ENCODE measurements at places on chromosomes 1 and 21. TPM values are rescaled to one million over a fixed set of nuclear protein-coding genes. Genes with fewer than 3 reads are reported as not detected.
A peak's percentile ranks its signal among the peaks of the same experiment; 100 is the strongest.

GSTM1 gene
- total RNA-seq = 50.3 TPM

DNA sequence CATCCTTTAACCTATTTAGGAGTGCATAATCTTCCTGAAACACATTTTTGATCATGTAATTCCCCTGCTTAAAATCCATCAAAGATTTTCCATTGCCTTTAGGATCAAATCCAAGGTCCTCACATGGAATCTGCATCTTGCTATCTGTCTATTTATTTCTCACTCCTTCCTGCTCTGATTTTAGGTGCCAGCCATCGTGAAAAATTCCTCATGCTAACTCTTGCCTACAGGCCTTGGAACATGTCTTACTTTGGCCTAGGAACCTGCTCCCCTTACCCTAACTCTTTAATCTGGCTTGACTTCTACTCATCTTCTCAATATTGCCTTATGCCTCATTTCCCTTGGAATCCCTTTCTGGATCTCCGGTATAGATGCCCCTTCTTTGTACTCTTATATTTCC, 1074.3 kb downstream of the TTLL7 start:
- H3K27me3 ChIP-seq = no peaks in the 10 kb centered on the region
- no peaks in the 10 kb centered on the region for H3K36me3 ChIP-seq
- no peaks in the 10 kb centered on the region for H3K4me1 ChIP-seq

SLC1A7 gene
- not detected for total RNA-seq

- no peaks in the 10 kb centered on the region for H3K27me3 ChIP-seq
- no peak overlapping the region for H3K27ac ChIP-seq
- no peak overlapping the region for H3K4me3 ChIP-seq
- no peak for DNase-seq
Observed at GRCh38 chr1:223651291-223651991, 14.1 kb downstream of the CAPN8 start.

DNA sequence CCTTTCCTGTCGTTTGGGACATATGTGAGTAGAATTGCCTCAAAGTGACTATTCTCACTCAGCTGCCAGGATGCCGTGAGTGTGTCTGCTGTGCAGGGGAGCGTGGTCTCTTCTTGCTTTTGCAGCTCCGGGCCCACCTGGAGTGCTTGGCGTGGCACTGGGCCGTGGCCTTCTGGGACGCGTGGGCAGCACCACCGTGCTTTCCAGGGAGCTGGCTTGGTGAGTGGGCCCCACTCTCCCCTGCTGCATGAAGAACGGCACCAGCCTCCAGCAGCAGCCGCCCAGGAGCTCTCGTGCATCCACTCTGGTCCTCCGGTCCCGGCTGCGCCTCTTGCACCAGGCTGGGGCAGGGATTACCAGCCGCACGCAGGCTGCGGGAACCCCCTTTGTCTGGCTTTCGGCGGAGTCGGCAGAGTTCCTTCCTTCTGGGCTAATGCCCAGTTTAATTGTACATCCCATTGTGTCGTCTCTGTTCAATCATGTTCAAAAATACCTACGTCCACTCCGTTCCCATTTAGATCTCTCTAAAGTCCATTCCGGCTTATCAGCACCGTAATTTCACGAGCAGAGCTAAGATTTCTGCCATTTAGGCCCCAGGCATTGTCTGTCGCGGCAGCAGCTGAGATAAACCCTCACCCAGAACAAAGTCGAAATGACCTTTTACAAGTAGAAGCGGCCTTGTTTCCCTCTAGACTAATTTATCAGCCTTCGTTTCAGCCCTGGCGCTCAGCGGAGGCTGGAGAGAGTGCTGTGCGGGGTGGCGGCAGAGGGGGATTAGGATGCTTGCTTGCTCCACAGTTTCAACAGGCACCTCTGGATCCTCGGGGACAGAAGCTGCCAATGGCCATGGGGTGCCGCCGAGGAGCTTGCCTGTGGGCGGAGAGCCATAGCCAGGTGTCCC, 129.6 kb downstream of the PRDM16 start:
- DNase-seq = no peak
- no peaks in the 10 kb centered on the region for H3K36me3 ChIP-seq
- no peaks in the 10 kb centered on the region for H3K27me3 ChIP-seq
- H3K4me3 ChIP-seq = no peak overlapping the region
- no peak overlapping the region for H3K27ac ChIP-seq

- H3K4me3 ChIP-seq = no peak overlapping the region
- no peaks in the 10 kb centered on the region for H3K27me3 ChIP-seq
- DNase-seq = no peak
- H3K36me3 ChIP-seq = no peaks in the 10 kb centered on the region
- H3K4me1 ChIP-seq = no peaks in the 10 kb centered on the region
- H3K27ac ChIP-seq = no peak overlapping the region
Observed at GRCh38 chr1:59427155-59427554, 130.3 kb downstream of the FGGY start.

AK5 gene
- total RNA-seq = 13.9 TPM

DNA sequence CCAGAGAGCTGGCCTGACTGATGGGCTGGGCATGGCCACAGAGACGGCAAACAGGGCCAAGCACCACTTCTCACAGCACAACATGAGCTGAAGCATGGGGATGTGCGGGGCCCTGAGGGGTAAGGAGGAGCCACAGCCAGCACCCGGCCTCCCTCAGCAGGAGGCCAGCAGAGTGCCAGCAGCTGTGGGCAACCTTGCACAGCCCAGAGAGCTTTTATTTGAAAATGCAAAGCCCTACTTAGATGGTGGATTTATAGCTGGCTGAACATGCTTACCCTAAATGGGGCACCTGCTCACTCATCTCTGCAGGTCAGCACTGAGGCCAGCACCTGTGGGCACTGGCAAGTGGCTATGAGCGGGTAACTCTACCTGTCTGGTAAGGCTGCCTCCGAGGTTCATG, 44.1 kb downstream of the SLC66A1 start:
- DNase-seq = no peak
- peaks cover 68% of the 10 kb centered on the region for H3K36me3 ChIP-seq
- no peak overlapping the region for H3K27ac ChIP-seq
- H3K27me3 ChIP-seq = no peaks in the 10 kb centered on the region

DNA sequence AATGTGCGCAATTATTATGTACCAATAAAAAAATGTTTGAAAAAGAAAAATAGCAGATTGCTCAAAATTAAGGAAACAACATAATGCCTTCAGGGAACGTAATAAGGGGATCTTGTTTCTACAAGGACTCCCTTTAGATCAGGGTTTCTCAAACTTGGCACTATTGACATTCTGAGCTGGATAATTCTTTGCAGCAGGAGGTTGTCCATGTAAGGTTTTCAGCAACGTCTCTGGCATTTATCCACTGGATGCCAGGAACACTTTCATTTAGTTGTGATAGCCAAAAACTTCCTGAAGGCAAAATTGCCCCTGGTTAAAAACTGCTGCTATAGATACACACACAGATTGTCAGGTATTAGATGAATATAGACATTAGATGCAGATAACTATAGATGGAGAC, 666.7 kb upstream of the ADAMTS5 start:
- H3K4me1 ChIP-seq = no peaks in the 10 kb centered on the region
- no peaks in the 10 kb centered on the region for H3K27me3 ChIP-seq

ERVH48-1 gene
- 0.90 TPM for total RNA-seq

- no peak overlapping the region for H3K27ac ChIP-seq
- H3K4me3 ChIP-seq = no peak overlapping the region
- no peaks in the 10 kb centered on the region for H3K4me1 ChIP-seq
- no peaks in the 10 kb centered on the region for H3K36me3 ChIP-seq
Observed at GRCh38 chr1:99599678-99600175, 46.2 kb upstream of the PALMD start.

DNA sequence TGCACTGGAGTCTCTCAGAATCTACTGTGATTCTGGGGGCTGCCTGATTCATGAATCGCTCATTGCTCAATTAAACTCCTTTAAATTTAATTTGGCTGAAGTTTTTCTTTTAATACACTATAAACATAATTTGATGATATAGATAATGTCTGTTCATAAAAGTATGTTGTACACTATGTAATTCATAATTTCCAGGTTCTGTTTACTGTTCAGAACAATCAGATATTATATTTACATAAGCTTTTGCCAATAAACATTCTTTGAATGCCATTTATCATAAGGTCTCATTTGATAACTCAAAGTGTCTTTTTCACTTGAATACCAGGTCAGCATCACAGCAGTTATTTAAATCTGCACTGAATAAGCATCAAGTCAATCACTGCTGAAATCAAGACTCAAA, 39.6 kb downstream of the PIGK start:
- no peak for DNase-seq
- H3K4me3 ChIP-seq = no peak overlapping the region
- H3K27ac ChIP-seq = no peak overlapping the region
- no peaks in the 10 kb centered on the region for H3K36me3 ChIP-seq
- H3K4me1 ChIP-seq = no peaks in the 10 kb centered on the region

GRCh38 chr1:4395158-4395557, 259.3 kb upstream of the AJAP1 start:
- H3K27ac ChIP-seq = no peak overlapping the region
- H3K4me3 ChIP-seq = no peak overlapping the region
- no peak for DNase-seq
- no peaks in the 10 kb centered on the region for H3K36me3 ChIP-seq
- no peaks in the 10 kb centered on the region for H3K27me3 ChIP-seq

DNA sequence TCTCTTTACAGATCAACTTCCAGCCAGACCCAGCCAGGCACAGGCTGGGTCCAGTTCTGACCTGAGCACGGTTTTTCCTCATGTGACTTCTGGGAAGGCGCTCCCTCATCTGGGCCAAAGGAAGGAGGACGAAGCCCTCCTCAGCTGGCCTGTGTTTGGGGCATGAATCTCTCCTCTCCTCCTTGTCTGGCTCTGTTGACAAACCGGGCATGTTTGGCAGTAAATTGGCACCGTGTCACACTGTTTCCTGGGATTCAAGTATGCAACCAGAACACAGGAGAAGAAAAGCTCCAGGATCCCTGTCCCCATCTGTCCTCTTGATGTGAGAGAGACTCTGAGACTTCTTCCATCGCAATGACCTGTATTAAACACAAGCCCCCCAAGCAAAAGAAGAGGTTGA, 18.3 kb downstream of the NECAP2 start:
- H3K27me3 ChIP-seq = no peaks in the 10 kb centered on the region
- no peaks in the 10 kb centered on the region for H3K4me1 ChIP-seq

KRTAP10-4 gene
- not detected for total RNA-seq

PIK3R3 gene
- 2.3 TPM for total RNA-seq

PIGR gene
- not detected for total RNA-seq

GRCh38 chr1:206784471-206784903, 12.2 kb upstream of the IL10 start:
- DNase-seq = peak; percentile 50
- no peak overlapping the region for H3K4me3 ChIP-seq
- H3K27ac ChIP-seq = peak overlapping the region; percentile 60
- H3K4me1 ChIP-seq = peaks cover 47% of the 10 kb centered on the region
- H3K36me3 ChIP-seq = no peaks in the 10 kb centered on the region

GRCh38 chr1:221302357-221302756, 423.1 kb downstream of the HLX start:
- no peak overlapping the region for H3K27ac ChIP-seq
- H3K4me3 ChIP-seq = no peak overlapping the region
- H3K36me3 ChIP-seq = no peaks in the 10 kb centered on the region
- H3K4me1 ChIP-seq = no peaks in the 10 kb centered on the region

CNKSR1 gene
- total RNA-seq = 3.3 TPM

GRCh38 chr1:36890776-36891175, 143.5 kb downstream of the GRIK3 start:
- no peaks in the 10 kb centered on the region for H3K27me3 ChIP-seq
- H3K36me3 ChIP-seq = no peaks in the 10 kb centered on the region
- no peak overlapping the region for H3K4me3 ChIP-seq
- no peaks in the 10 kb centered on the region for H3K4me1 ChIP-seq

DNA sequence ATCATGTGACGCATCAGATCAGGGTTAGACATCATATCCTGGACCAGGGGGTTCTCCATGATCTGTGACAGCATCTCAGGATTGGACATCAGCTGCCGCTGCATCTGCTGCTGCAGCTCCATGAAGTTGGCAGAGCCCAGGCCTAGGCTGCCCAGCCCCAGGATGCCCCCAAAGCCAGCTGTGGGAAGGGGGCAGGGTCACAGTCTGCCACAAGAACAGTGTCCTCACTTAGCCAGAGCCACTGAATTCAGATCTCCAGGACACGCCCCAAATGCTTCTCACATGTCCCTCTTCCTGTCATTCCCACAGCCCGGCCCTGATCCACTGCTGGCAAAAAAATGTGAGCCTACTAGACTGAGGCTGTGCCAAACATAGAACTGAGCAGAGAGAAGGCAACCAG, 3.2 kb downstream of the UBQLN4 start:
- H3K4me3 ChIP-seq = no peak overlapping the region
- DNase-seq = no peak
- H3K27ac ChIP-seq = no peak overlapping the region
- peaks cover 3% of the 10 kb centered on the region for H3K4me1 ChIP-seq
